GM20000 (cell line): ENCODE measurements at places on chromosomes 3 and 15.

GRCh38 chr3:114364806-114365654, 71.2 kb downstream of the TIGIT start:
- no peak for DNase-seq

DNA sequence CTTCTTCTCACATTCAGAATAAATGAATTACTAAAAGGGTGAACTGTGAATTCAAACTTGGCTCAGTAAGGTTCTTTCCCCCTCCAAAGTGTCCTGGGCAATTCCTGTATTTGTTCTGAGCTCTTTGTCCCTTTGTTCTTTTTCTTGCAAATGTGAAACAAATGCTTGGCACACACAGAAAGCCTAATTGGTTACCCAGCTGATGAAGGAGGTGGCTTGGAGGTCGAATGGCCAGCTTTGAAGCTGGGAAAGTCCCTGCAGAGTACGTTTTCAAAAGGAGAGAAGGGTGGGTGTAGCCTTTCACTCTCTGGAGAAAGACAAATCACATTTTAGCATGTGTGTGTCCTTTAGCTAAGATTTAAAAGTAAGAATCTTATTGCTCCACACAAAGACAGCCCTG, 154.4 kb downstream of the PEX5L start:
- DNase-seq: peak; percentile 72

DNA sequence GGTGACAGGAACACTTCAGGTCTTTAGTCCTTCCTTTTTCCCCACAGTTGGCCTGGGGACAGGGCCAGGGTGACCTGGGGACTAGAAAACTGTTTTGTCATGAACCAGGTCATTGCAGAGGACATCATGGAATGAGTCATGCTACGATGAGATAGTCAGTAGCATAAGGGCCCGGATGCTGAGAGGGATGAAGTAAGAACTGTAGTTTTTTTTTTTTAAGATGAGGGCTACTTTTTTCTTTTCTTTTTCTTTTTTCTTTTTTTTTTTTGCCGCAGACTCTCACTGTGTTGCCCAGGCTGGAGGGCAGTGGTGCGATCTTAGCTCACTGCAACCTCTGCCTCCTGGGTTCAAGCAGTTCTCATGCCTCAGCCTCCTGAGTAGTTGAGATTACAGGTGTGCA, 8.0 kb downstream of the MAP2K5 start:
- DNase-seq: no peak

DNA sequence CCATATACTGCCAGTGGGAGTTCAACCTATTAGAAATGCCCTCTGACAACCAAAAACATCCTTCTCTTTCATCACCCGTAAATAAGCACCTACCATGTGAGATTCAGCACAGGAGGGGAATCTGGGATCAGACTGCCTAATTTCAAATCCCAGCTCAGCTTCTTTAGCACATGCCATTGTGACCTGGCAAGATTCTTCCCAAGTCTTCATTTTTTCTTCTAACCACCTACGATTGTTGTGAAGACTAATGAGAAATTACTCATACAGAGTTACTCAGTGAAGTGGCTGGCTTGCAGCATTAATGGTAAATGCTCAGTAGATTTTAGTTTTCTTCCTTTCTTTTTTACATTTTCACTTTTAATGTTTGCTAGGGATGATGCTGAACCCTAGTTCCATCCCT, 176.7 kb downstream of the PDZRN3 start:
- DNase-seq: no peak

GRCh38 chr3:152243721-152244516, 24.8 kb upstream of the MBNL1 start:
- DNase-seq: no peak

DNA sequence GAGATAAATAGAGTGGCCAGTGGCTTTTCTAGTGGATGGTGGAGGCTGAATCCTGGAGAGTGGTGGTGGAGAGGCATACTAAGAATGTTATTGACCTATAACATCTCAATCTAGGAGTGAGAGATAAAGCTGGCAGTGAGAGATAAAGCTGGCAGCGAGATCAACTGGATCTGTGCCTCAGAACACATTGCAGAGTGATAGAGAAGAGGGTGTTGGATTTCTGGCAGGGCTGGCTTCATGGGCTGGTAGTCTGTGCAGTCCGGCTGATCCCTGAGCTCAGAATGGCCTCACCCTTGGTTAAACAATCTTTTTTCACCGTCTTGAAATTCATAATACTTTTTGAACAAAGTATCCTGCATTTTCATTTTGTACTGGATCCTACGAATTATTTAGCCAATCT, 221.2 kb downstream of the NLGN1 start:
- DNase-seq: no peak

DNA sequence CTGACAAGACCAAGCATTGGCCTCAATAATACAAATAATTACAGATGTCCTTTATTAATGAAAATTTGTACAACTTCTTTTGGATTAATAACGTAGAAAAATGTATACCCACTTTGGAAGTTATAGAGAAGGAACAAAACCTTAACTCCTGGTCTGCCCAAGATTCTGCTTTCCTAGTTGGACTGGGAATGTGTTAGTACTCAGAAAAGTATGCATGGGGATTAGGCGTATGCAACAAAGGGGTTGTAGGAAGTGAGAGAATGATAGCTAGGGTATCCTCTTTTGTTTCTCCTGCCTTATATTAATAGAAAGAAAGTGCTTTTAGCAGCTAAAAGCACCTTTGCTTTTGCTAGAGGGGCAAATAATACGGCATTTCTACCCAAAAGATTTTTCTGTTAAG, 116.2 kb upstream of the LRRFIP2 start:
- DNase-seq: no peak

GRCh38 chr15:77959432-77959879, 118.1 kb downstream of the TBC1D2B start:
- peak; percentile 82 for DNase-seq

DNA sequence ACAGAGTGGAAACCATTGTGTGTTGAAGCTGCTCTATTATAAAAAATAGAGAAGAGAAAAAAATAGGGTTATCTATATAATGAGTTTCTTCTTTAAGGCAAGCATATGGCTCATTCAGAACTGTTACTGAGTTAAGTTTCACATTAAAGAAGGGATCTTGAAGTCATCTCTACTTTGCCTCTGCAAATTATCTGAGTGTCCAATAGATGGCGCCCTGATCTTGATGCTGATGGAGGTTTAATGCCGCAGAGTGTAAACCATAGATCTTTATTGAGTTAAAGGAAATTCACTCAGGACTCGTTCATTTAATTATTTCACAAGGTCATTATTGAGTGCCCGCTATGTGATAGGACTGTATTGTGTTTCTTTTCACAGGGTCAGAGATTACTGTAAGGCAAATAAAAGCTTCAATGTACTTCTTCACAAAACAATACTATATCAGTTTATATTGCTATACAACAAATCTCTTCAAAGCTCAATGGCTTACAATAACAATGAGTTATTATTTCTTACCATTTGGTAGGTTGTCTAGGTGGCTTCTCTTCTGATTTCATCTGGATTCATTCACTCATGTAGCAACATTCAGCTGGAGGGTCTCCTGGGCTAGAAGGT, 171.4 kb downstream of the NSUN3 start:
- peak; percentile 19 for DNase-seq

DNA sequence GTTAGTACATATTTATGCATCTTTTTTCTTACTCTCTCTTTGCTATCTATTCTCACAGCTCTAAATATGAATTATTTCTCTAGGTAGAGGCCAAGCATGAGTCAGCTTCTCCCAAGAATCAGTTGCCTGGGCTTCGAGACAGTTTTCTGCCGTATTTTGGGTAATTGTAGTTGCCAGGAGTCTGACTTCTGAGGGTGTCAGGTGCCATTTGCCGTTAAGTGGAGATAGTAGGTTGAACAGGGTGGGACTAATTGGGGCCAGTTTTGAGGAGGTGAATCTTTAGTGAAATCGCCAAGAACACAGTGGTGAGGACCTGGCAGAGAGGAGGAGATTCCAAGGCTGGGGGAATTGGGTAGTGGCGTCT, 7.8 kb upstream of the NRROS start:
- no peak for DNase-seq

DNA sequence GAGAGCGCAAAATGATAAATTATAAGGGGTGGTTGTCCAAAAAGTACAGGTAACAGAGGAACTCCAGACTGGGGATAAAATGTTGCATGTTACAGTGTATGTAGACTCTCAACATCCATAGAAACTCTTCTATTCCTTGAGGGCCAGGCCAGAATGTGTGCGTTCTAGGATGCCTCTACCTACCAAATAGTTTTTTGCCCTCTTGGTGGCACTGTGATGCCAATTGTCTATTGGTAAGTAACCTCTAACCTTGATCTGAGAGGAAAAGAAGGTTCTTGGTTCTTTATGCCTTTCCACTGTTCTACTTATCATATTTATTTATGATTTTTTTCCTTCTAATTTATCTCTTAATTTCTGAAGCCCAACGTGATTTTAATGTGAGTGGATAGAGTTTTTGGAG, 424.6 kb downstream of the GRM7 start:
- DNase-seq: no peak

DNA sequence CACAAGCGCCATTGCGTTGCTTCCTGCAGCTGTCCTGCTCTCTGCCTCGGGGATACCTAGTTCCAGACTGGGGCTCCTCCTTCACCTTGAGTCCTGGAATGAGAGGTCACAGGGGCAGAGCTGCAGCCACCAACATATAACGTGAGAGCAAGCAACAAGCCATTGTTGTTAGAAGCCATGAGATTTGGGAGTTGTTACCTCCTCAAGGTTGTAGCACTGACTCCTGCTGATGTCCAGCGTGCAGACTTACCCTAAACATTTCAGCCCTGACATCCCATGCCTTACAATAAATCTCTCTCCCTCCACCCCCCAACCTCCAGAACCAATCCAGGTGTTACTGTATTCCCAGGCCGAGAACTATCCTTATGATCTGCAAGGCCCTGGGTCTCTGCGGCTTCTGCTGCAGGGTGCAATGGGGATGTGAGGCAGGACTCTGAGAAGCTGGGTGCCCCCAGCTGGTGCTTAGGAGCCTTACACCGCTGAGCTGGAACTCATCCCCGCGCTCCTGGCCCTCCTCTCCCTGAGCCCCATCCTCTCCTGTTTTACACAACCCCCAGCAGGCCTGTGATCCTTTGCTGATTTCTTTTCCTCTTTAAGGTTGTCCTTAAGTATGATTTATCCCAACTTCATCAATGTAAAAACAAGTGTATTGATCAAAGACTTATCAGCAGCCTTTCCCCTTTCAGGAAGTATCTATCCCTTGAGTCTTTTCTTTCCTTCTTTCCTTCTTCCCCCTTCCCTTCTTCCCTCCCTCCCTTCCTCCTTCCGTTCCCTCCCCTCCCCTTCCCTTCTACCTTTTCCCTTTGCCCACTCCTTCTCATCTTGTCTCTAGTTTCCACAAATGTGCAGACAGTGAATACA, 84.2 kb upstream of the ABHD2 start:
- DNase-seq: no peak

GRCh38 chr3:141796081-141796888, 33.1 kb downstream of the GRK7 start:
- peak; percentile 79 for DNase-seq

- no peak for DNase-seq
Observed at GRCh38 chr3:182133752-182134151, 422.0 kb downstream of the SOX2 start.

DNA sequence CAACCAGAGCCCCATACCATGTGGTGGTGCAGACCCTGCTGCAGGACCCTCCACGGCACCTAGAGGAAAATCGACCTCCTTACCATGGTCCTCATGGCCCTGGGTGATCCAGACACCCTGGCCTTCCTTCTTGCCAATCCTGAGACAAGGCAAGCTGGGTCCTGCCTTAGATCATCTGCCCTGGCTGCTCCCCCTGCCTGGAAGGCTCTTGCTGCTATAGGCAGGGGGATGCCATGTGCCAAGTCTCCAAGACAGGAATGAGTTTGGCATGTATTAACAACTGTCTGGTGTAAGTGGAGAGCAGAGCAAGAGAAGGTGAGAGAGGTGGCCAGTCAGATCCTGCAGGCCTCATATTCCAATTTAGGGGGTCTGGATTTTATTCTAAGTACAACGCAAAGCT, 7.5 kb downstream of the HEG1 start:
- no peak for DNase-seq

- DNase-seq: no peak
Observed at GRCh38 chr3:53519065-53519709, 24.8 kb downstream of the CACNA1D start.

DNA sequence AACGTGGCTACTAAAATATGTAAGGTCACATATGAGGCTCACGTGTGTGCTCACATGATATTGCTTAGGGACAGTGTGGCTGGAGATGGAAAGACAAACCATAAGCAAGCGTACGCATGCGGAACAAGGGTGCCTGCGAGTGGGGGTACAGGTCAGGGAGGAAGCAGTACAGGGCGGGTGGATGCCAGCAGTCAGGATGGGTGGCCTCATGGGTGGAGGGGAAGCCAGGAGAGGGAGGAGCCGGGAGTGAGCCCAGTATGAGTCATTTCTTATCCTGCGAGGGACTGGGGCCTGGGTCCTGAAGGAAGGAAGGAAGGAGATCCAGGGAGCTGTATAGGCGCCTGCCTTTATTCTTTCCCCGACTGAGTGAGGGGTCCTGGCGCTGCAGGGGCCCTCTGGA, 42.0 kb upstream of the CGNL1 start:
- DNase-seq: no peak

DNA sequence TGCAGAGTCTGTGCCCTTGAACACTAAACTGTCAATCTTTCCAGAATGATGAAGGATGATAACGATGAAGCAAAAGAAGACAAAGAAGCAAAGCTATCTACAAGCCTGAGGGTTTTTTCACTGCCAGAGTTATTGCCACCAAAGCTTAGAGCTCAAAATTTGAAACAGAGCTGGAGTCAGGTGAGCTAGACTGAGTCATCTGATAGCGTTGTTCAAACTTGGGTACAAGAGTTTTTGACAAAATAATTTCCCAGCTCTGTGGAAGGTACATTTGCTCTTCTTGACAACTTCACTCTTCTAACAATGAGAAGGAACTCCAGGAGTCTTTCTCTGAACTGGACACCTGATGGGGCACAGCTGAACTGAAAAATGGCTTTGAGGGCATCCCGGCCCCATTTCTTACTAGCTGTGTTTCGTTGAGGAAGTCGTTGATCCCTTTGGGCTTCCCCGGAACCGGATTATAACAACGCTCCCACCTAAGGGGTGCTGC, 715 bp downstream of the MCCC1 start:
- DNase-seq: peak; percentile 56

DNA sequence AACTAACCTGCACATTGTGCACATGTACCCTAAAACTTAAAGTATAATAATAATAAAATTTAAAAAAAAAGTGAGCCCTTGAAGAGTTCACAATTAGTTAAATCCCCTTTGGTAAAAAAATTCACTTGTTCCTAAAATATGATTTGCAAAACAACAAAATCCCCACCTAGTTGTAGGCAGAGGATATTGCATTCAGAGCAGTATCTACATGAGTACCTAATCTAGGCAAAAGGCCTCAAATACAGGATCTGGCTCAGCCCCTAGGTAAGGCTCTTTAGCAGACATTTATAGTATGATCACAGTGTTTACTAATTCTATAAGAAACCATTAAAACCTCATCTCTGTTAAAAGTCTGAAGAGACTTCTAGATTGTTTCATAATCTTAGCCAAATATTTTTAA, 89.3 kb upstream of the CCDC80 start:
- no peak for DNase-seq

DNA sequence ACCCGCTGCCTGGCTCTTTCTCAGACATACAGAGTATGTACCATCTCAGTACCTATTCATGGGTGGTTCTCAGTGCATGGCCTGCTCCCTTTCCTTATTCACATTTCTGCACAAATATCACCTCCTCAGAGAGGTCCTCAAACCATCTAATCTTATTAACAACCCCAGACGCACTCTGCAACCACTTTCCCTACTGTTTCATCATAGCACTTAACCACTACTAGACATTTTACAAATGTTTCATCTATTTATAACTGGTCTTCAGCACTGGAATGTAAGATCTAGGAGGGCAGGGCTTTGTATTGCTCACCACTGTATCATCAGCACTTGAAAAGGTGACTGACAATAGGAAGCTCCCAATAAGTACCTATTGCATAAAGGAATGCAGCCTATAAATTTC, 45.1 kb downstream of the TNIK start:
- DNase-seq: no peak

GRCh38 chr15:101455291-101456025, 34.0 kb downstream of the PCSK6 start:
- DNase-seq: no peak
